Effector CD4-positive, alpha-beta T cell (primary cell): ENCODE measurements at places on chromosomes 11 and 22.

DNA sequence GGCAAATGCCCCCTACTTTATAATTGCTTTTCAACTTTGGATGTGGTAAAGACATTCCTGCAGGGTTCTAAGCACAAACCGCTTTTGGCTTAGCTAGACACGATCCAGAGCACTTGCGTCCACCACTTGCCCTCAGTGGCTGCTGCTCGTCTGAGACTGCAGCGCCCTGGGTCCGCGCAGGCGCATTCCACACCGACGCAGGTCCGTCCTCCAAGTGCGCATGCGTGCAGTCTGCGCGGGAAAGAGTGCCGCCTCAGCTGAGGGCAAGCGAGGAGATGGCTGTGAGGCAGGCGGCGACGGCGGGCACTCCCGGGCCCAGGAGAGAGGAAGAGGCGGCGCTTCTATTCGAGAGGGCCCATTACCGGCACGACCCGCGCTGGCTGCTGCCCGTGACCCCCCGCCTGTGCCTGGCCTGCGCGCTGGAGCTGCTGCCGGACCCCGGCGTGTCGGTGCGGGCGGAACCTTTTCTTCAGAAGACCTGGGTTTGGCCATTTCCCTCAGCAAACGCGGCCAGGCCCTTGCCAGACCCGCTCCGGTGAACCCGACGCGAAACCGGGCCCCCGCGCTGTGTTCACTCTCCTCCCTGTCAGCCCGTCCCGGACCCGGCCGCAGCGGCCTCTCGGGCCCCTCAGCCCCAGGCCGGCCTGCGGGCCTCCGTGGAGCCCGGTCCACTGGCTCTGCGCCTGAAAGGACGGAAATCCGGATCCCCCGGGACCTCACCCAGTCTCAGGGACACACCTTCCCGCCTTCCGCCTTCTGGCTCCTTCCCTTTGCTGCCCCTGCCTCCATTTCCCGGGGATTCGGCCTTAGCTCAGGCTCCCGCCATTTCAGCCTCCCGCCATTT, at the start of gene MEI1:
TSS of gene MEI1 (plus strand) at position 240 of the 844 bp plus-strand sequence. CDS start at position 276, 36 bp downstream.
- DNase-seq, result peak; percentile 86

DNA sequence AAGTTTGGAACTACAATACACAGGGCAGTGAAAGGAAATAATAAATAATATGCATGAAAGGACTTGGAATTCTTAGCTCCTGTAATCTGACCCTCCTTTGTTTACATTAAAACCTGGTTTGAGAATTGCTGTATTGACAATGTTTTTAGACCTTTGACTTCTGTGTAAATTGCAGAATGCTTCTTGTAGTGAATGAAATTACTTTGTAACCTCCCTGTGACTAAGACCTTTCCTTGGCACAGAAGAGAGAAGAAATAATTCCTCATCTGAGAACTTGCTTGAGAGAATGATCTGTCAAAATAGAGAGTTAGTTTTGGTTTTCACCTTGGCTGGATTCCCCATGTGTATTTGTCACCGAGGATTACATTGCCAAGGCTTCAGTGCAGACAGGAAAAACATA, 640.0 kb upstream of the ANO5 start:
- DNase-seq, result no peak

DNA sequence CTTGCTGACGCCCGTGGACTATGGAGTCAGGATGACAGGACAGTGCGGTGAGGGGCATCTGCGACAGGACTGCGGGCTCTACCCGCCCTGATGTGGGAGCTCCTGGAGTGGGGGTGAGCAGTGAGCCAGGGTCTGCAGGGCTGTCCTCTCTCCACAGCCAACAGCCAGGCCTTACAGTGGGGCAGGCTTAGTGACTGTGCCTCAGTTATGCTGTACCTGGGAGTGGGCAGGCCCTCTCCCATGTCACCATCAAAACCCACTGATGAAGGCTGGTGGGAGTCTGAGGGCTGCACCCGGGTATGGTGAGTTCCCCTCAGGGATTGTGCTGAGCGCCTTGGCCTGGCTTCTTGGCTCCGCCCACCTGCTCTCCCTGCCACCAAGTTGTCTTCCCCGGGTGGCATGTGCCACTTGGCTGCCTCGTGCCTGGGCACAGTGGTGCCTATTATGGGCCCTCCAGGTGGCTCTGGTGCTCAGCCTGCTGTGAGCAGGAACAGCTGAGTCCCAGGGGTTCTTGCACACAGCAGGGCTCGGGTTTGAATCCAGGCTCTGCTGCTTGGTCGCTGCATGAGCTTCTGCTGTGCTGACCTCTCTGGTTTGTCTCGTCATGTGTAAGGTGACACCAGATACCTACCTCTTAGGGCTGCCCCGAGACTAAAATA, 4.1 kb upstream of the TRIOBP start:
- no peak for DNase-seq

DNA sequence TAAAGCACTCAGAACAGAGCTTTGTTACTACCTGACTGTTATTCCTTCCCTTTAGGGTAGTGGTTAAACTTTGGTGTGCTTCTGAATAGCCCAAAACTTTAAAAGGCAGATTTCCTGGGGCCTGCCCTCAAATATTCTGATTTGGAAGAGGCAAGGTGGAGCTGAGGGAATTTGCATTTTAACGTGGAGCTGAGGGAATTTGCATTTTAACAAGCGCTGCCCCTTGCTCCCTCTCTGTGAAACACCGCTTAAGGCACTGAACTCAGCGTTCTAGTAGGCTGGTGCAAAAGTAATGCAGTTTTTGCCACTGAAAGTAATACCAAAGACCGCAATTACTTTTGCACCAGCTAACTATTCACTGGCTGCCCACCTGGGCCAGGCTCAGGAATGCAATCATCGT, 35.0 kb downstream of the TPST2 start:
- DNase-seq, result no peak

- no peak for DNase-seq
Measured at GRCh38 chr11:16773981-16774935, 35.8 kb downstream of the C11orf58 start.

GRCh38 chr11:6472934-6473333, 807 bp downstream of the TRIM3 start:
- no peak for DNase-seq

DNA sequence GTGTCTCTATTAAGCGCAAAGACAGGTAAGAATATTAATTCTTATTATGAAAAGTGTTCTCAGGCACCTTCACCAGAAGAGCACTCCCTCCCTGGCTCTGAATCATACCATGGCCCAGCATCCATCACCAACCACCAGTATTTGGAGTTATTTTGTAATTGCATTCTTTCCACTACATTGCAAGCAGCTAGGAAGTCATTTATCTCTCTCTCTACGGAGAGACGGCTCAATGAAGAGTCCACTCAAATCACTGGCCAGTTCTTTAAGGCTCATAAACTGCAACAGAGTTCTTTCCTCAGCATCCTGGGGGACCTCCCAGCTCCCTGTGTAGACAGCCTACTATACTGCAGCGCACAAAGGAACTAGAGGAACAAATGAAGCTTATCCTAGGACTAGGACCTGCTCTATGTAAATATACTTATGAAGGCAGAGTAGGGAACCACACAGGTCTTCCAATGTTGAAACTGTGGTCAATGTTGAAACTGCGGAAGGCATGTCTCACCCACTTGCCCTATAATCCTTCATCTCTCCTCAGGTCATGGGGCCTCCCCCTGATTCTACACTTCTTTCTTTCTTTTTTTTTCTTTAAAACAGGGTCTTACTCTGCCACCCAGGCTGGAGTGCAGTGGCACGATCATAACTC, 63.4 kb downstream of the AAMDC start:
- no peak for DNase-seq

- DNase-seq, result no peak
Measured at GRCh38 chr11:121489823-121490222, 37.1 kb upstream of the SORL1-AS1 start.

GRCh38 chr11:70935006-70935768, 317.2 kb downstream of the SHANK2 start:
- no peak for DNase-seq

DNA sequence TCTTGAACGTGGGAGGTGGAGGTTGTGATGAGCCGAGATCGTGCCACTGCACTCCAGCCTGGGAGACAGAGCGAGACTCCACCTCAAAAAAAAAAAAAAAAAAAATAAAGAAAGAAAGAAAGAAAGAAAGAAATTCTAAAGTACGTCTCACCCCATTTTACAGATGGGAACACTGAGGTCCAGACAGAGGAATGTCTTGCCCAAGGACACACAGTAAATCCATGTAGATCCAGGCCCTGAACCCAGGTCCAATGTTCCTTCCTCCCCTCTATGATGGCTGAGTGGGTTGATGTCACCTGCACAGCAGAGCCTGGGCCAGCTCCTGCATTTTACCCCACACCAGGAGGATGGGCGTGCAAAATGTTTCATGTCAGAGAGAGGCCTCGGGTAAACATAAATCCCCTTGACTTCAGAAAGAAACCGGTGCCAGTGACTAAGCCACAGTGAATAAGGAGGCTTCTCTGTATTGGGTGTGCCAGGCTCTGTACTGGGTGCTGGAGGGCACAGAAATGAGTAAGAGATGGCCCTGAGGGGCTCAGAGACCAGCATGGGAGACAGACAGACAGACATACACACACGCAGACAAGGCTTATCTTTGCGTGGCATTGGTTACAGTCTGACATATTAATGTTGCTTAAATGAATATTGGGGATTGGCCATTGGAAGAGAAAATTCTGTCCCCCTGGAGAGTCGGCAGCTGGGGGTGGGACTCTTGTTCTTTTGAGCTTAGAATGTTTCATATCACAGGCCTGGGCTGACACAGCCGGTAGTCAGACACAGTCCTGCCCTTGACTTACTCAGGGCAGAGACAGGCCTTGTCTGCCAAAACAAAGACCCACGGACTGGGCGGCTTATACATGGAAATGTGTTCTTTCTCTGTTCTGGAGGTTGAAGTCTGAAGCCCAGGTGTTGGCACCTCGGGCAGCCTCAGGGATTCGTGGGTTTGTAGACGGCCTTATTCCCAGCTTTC, 105.4 kb downstream of the MIAT start:
- no peak for DNase-seq

GRCh38 chr11:61969391-61969758, 1.9 kb upstream of the FTH1 start:
- DNase-seq, result no peak

GRCh38 chr11:67438158-67438902, 848 bp upstream of the PTPRCAP start:
- DNase-seq, result peak; percentile 71

DNA sequence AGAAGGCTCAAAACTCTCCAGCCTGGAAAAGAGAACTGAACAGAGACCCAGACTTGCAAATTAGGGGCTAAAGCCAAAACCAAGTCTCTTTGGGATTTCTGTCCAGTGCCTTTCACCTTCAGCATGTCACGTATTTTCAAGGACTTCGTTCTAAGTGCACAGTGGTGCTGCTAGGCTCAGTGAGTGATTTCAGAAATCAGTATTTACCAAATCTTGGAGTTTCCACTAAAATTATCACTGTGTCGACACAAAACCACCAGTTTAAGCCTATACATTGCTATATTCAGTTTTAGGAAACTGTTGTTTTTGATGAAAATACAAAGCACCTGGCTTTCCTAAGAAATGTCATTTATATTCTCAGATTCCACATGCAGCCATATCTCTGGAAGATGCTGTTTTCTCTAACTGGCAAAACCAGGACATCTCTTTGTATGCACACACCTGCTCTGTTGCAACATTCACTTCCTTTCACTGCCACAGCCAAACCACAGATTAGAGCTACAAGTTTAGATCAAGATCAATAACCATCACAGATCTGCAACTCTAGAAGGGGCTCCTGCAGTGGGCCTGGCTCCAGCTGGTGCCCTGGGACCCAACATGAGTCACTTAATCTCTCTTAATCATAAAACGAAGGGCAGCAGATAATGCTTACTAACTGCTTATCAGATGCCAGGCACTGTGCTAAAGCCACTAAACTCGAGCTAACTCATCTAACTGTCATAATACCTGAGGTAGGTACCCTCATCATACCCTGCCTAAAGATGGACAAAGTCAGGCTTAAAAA, 22.3 kb downstream of the SMCO4 start:
- no peak for DNase-seq

DNA sequence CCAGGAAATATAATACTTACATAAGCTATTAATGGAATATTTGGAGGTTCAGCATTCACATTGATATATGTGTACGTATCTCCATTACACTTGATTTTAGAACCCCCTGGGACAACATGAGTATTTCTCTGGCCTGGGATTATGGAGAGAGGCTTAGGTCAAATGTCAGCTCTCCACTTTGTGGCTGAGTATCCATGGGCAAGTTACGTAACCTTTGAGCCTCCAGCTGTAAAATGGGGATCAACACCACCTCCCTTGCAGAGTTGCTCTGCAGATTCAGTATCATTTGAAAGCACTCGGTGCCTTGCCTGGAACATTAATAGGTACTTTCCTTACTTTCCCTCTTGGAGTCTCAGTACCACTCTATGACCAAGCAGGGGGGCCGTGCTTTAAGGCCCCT, 33.2 kb downstream of the C22orf31 start:
- no peak for DNase-seq

- no peak for DNase-seq
Measured at GRCh38 chr11:119845756-119846155, 116.8 kb upstream of the NECTIN1 start.

- DNase-seq, result no peak
Measured at GRCh38 chr11:67441731-67442351, 1.4 kb downstream of the CORO1B start.

- DNase-seq, result no peak
Measured at GRCh38 chr11:68264244-68264643, 7.5 kb downstream of the C11orf24 start.

GRCh38 chr11:105862736-105863367, 159.2 kb downstream of the MSANTD4 start:
- DNase-seq, result no peak

GRCh38 chr11:44775366-44775984, 48.7 kb downstream of the TSPAN18 start:
- DNase-seq, result peak; percentile 37

DNA sequence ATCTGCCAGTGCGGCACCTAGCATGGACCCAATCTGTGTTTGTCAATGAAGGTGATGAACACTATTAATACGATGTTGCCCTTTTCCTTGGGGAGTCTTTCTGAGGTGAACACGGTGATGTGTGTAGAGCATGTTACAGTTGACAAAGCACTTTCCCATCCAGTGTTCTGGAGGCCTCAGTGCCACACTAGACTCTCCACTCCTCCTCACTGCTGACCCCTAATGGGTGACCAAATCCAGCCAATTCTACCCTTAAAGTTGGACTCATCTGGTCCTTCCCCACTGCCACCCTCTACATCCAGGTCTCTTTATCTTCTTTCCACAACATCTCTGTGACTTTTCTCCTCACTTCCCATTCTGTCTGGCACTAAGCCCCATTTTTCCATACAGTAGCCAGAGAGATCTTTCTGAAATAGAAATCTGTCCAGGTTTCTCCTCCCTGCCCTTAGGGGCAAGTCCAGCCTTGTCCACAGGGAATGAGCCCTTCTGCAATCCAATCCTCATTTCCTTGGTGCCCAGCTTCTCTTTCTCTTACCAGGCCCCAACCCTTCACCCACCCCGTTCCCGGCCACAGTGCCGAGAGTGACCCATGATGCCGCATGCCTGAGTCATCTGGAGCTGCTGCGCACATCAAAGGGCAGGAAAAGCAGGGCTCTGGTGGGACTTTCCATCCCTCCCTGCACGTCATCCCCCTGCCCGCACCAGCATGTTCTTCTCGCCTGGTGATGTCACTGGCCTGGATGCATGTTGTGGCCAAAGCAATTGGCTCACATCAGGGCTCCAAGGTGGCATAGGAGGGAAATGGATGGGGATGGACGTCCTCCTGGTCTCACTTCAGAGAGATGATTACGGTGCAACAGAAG, 64.2 kb downstream of the RASSF10 start:
- DNase-seq, result no peak

- no peak for DNase-seq
Measured at GRCh38 chr22:35554297-35554845, 13.7 kb downstream of the RASD2 start.
